Ammon's horn (tissue), 1 donor: ENCODE measurements at places on chromosomes 2 and 18.

GRCh38 chr2:43005245-43005974 is 213.0 kb upstream of the HAAO start:
- DNase-seq, result peak; percentile 83

DNA sequence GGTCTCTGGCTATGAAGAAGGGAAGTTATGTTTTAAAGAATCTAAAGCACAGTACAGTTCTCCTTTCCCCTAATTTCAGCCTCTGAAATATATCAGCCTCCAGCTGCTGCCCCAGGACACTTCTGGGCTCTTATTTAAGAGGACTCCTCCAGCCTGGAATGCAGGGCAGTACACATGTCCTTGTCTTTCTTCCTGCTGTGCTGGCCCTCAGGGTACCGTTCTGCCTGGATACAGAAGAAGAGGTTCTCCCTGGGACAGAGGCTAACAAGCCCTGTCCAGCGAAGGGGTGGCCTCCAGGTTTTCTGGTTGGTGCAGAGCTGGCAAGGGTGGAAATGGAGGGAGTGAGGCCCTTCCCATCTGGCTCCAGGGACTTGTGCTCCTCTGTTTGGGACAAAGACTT is 22.1 kb downstream of the MLPH start:
- no peak for DNase-seq

DNA sequence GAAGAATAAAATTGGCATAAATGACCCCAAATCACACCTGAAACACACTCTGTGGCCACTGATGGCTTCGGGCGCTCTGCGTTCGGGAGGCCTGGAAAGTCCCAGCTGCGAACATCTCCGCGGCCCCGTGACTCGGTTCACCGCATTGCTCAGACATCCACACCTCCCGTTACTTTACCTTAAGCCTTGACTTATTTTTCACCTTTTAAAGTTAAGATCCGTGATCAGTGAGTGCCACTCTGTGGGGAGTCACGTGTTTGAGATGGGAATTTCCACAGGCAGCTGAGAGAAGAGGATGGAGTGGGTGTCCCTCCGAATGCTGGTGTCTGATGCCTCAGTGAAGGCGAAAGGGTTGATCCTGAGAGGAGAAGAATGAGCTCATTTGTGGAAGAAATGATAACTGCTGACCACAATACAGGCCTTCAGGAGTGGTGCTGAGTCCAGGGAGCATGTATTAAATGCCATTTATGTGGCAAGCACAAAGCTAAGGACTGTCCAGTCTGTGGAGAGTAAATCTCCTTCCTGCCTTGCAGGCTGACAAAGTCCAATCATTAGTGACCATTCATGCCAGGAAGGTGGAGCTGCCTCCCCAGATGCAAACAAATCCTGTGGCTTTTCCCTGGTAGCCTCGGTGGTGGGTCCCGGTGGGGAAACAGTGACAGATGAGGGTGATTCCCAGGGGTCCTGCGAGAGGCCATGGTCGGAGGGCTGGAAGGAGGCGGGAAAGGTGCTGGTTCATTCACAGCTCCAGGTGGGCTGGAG is 168.8 kb downstream of the RTP5 start:
- no peak for DNase-seq

DNA sequence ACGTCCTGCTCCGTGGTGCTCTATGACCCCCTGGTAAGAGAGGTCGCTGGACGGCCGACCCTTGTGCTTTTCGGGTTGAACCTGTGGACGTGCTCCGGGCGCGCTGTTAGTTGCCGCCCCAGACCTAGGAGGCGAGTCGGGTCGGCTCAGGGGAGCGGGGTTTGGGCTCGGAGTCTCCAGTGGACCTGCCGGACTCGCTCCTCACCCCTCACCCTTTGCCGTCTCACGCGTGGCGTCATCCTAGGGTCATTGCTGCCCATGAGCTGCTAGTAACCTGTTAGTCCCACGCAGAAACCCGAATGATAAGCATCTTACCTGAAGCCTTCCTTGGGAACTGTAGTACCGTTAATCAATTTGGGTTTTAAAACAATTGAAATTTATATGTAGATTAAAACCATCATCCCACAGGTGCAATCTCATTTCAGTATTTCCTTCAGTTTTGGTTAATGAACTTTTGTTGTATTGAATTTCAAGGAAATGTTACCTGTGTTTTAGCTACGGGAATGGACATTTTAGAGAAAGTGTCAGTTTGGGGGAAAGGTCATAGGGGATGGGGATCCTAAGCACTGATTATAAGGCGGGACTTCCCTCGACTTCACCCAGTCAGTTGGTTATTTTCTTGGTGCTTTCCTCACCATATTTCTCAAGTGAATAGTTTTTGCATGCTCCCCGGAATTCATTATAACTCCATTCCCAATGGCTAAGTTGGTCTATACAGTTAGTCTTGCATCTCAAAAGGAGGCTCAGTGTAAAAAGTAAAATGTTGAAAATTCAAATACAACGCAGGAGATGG is 536 bp downstream of the ELP2 start:
- no peak for DNase-seq

DNA sequence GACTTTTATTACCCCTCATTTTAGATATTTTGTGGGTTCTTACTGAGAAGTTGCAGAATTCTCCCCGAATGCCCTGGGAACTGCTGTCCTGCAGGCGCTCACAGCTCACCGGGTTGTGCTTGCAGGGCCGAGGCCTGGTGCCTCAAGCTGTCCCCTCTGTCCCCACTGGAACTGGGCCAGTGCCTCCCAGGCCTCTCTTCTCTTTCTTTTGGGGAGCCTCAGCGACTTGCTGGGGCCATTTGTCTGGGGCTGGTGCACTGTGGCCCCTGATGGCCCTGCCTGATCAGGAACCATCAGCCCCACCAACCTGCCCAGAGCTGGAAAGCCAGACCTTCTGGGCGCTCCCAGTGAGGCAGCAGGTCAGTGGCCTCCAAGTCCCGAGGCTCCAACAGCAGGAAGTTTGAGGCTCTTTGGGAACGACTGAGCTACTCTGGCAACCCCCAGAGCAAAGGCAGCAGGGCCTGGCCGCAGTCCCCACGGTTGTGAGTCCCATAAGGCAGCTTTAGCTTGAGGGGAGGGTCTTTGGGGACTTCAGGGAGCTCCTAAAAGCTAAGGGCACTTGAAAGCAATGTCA is 14.7 kb upstream of the NEU4 start:
- no peak for DNase-seq

DNA sequence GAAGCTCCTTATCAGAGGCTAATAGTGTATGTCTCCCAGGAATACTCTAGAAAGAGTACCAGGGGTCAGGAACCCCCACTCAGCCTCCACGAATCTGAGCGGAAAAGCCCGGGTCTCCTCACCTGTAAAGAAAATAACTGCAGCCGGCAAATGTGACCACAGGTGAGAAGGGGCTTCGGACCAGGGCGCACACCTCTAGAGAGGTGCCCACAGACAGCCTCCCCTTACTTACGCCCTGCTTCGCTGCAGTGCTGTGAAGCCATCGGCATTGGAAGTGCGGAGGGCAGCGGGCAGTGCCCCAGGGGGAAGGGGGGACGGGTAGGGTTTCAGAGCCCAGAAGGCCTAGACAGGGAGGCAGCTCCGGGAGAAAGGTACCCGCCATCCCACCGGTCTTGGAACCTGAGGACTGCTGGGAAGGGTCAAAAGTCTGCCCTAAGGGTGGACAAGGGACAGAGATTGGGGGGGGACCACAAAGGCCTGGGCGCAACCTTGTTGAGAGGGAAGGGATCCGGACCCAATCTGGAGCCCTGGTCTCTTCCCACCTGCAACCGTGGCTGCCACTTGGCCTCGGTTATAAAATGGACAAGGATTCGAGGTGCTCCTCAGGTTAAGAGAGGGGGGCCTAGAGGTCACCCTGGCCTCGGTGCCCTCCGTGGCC is 642 bp upstream of the STEAP3 start:
- no peak for DNase-seq

GRCh38 chr2:42743659-42743990 is 20.3 kb downstream of the OXER1 start:
- DNase-seq, result no peak

DNA sequence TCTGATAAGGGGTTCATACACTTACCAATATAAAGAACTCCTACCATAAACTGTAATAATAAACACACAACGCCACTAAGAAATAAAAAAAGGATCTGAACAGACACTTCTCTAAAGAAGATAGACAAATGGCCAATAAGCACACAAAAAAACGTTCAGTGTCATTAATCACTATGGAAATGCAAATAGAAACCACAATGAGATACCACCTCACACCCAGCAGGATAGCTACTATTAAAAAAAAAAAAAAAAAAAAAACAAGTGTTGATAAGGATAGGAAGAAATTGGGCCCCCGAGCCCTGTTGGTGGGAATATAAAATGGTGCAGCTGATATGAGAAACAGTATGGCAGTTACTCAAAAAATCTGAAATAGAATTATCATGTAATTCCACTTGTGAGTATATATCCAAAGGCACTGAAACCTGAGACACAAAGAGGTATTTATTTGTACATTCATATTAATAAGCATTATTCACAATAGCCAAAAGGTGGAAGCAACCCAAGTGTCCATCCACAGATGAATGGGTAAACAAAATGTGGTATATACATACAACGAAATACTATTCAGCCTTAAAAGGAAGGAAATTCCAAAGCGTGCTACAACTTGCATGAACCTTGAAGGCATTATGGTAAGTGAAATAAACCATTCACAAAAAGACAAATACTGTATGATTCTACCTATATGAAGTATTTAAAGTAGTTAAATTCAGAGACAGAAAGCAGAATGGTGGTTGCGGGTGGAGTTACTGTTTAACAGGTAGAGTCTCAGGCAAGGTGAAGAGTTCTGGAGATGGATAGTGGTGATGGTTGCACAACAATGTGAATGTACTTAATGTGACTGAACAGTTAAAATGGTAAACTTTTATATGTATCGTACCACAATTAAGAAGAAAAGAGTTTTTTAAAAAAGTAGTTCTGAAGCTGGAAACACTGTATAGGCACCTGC is 17.9 kb downstream of the REV1 start:
- no peak for DNase-seq

- no peak for DNase-seq
These were observed 356.9 kb downstream of the TNS1 start for GRCh38 chr2:217645896-217646295.

DNA sequence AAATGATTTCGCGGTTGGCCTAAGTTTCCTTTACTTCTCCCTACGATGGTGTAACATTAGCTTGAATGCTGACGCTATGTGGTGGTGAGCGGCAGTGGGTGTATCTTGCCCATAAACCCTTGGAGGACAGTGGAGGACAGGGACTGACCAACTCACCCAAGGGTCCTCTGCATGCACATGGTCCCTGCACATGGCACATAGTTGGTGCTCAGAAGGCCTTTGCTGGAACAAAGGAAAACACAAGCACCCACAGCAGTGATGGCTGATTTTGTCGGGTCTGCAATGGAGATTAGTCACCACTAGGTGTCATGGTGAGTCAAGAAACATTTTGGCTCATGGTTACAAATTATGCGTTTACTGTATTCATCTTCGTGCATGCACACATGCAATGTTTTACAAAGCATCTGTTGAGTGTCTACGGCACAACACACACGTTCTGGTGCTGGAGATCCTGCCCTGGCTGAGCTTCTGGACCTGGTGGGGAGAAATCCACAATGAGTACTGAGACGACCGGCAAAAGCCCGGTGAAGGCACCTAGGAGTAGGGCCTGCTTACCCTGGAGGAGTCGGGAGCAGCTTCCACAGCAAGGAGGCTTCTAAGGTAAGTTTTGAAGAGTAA is 44.0 kb downstream of the PDCL3 start:
- DNase-seq, result peak; percentile 54

DNA sequence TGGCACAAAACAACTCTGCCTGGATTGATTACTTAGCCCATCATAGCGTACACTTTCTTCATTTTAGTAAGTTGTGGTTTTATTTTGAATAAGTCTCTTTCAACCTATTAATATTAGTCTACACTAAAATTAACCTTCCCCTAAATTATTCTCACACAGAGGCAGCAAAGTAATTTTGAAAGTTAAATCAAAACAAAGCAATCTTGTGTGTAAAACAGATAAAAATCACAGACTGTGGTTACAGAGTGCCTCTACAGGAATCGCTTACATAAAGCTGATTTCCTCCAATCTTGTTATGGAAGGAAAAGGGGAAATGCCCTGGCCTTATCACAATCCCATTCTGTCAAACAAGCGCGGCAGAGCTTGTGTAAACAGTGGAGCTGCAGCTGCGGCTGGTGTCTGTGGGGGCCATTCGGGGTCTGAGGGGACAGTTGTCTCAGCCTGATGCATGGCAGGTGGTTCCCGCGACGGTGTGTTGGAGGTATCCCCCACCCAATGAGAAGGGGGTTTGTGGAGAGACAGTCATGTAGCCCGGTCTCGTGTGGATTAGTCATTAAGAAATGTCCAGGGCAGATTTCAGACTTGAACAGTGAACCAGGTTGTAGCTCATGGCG is 42.1 kb downstream of the BCL2L11 start:
- DNase-seq, result no peak

- DNase-seq, result no peak
These were observed 1.4 kb upstream of the ANXA4 start for GRCh38 chr2:69740502-69740951.

DNA sequence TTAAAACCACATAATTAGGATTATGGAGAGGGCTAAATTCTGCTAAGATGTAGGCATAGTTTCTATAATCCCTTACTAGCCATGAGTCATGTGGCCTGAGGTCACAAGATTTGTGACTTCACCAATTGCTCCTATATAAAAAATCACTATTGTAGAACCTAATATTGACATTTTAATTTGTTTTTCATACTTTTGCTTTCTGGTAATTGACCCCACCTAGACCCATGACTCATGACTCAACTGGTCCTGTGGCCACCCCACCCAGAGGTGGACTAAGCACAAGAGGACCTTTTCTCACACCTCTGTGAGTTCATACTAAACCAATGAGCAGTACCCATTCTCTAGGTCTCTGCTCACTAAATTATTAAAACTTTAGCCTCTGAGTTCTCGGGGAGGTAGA is 1567.5 kb upstream of the LRRTM1 start:
- no peak for DNase-seq

DNA sequence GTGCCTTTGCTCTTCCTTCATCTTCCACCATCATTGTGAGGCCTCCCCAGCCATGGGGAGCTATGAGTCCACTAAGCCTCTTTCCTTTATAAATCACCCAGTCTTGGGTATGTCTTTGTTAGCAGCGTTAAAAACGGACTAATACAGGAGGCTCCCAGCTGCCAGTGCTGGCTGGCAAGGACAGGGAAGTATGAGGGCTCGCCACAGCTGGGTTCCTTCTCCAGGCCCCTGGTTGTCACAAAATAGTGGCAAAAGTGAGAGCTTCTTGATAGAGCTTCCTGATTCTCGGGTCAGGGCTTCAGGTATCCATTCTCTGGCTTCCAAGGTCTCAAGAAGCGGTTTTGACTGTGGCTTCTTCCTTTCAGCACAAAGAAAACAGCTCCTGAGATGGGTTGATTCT is 85.0 kb downstream of the ZNF516 start:
- DNase-seq, result no peak

- DNase-seq, result no peak
These were observed 271.3 kb downstream of the CCDC178 start for GRCh38 chr18:33169218-33169617.
